Mononuclear cell (primary cell): ENCODE measurements at places on chromosomes 16 and 17. TPM values are rescaled to one million over a fixed set of nuclear protein-coding genes. Genes with fewer than 3 reads are reported as not detected.

The HCRT gene
- not detected for total RNA-seq

The TNFRSF17 gene
- total RNA-seq = 0.21 TPM

The FOXC2 gene
- not detected for total RNA-seq

The TBC1D3B gene
- not detected for total RNA-seq

The CHST4 gene
- total RNA-seq = not detected

The DOC2A gene
- total RNA-seq = not detected

The PVALEF gene
- not detected for total RNA-seq

The DNAH17 gene
- total RNA-seq = under 0.01 TPM

The VWA3A gene
- 0.10 TPM for total RNA-seq

The OR4D1 gene
- total RNA-seq = 0.42 TPM

The C16orf96 gene
- total RNA-seq = 0.42 TPM

The CCL14 gene
- not detected for total RNA-seq

The SEPTIN12 gene
- not detected for total RNA-seq

The SOX9 gene
- not detected for total RNA-seq

The EVI2A gene
- 156 TPM for total RNA-seq

The PDPK1 gene
- total RNA-seq = 36.9 TPM

The MBTD1 gene
- total RNA-seq = 35.5 TPM

The MPP3 gene
- total RNA-seq = 0.21 TPM

The LRRC36 gene
- 0.31 TPM for total RNA-seq

The GPR139 gene
- total RNA-seq = not detected

The C1QTNF8 gene
- total RNA-seq = not detected

The NLRC5 gene
- total RNA-seq = 246 TPM

The MYOCD gene
- not detected for total RNA-seq

The CACNG1 gene
- total RNA-seq = not detected

The ITGAX gene
- total RNA-seq = 190 TPM

The RASD1 gene
- total RNA-seq = 1.6 TPM

The GRIN2A gene
- not detected for total RNA-seq

The INO80E gene
- total RNA-seq = 32.0 TPM

The AIPL1 gene
- under 0.01 TPM for total RNA-seq

The C16orf46 gene
- not detected for total RNA-seq

The PTX4 gene
- not detected for total RNA-seq

The ITGA2B gene
- total RNA-seq = 54.5 TPM

The MYH3 gene
- 2.3 TPM for total RNA-seq

The ABCC12 gene
- total RNA-seq = not detected

The KRTAP4-5 gene
- total RNA-seq = not detected
